Fibroblast of the aortic adventitia (primary cell): ENCODE measurements at places on chromosomes 3 and 15. TPM values are rescaled to one million over a fixed set of nuclear protein-coding genes. Genes with fewer than 3 reads are reported as not detected.

DNA sequence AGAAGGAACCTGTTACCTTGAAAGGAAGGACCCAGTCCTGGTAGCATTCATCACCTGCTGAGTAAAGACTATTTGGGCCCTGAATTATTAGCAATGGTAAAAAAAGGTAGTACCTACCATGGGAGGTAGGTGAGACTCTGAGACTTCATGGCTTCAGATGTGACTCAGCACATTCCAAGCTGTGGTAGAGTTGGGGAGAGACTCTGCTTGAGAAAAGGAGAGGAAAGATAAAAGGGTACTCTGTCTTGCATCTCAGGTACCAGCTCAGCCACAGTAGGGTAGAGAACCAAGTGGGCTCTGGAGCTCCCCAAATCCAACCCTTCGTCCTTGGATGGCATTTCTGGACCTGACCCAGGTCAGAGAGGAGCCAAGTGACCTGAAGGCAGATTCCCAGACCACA, 430.4 kb downstream of the TBL1XR1 start:
- no peak for DNase-seq

DNA sequence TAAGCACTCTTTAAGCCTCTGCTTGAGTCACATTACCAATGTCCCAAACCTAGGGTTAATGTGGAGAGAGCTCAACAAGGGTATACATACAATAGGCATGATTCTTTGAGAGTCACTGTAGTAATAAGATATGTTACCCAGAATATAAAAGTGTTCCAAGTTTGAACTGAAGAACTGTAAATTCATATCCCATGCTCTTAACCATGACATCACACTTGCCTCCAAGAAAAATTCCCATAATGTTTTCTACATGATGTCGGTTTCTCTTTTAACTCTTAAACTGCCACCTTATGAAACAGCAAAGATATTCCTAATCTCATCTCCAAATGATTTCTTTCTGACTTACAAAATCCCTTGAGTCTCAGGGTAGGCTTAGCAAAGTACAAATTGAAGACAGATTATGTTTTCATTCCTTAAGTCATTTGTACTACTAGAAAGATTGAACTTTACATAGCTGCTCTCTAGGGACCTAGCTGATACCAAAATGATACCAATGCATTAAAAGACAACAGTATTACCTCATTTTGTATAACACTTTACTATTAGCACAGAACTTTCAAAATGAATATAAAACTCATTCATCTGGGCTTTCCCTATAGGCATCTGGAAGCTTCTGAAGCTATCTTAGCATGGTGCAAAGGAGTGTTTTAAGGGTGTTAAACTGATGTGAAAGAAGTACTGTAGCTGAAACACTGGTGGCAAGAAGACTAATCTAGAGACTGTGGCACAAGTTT, 127.1 kb downstream of the KCNMB2 start:
- DNase-seq: no peak

DNA sequence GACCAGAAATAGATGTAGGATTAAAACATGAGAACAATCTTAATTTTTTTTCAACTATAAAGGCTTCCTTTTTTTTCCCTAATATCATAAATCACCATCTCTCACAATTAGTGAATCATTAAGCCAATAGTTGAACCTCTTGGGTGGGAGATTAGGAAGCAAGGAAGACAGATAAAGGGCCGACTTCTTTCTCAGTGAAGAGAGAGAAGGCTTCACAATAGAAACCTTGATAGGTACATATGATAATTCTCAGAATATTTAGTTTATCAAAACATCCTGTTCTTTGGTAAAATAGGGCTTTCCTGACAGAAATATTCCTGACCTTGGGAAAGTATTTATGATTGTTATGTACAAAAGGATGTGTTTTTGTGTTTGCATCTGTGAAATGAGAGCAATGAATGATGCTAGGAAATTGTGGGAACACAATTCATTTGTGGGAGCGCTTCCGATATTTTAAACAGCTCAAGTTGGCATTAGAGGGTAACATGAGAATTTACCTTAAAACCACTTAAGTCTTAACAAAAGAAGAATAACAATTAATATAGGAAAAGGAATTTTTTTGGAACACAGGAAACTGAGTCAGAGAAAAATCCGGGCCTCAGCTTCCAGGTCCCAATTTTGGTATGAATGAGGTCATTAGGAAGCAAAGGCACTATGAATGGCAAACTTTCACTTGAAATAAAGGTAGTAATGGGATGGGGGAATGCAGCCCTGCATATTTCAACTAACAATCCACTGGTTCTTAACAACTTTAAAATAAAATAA, 263.2 kb upstream of the TGFBR2 start:
- no peak for DNase-seq

Gene NR2E3
- 0.33 and 0.63 TPM in 2 replicates for total RNA-seq

GRCh38 chr3:80898211-80898610, 863.2 kb downstream of the GBE1 start:
- no peak for DNase-seq

GRCh38 chr15:59885832-59886231, 118.3 kb upstream of the FOXB1 start:
- peak; percentile 6 for DNase-seq
